ENCODE measurements at places on chromosomes 2 and 18.

GRCh38 chr2:6945821-6946220 is 28.6 kb downstream of the RNF144A start:
- no peak for DNase-seq

DNA sequence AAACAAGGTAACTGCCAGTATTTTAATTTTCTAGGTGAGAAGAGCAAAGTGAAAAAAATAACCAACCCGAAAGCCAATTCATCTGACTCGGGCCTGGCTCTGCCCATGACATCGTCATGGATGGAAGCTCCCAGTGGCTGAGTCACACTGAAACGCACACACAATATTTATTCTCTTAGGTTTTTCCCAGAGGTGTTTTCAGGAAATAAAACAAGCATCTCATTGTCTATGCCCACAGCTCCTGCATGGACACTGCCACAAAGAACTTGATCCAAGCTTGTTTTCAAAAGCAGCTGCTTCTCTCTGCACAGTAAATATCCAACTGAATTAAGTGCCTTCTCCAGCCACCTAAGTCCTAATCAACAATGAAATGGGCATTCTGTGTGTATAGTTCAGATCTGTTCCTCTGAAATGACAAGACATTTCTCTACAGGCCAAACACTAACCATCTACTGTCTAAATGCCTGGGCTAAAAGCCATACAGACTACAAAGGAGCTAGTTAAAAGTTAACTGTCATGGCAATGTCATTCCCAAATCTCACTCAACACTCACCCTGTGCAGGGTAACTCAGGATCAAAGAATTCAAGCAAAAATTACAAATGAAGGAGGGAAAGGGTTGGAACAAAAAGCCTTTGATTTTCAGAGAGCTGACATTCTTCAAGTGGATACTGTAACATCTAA is 62.9 kb downstream of the RPL31 start:
- DNase-seq, result no peak

- DNase-seq, result peak; percentile 15
Measured at GRCh38 chr2:68362069-68362468, 3.0 kb upstream of the PLEK start.

- DNase-seq, result no peak
Measured at GRCh38 chr18:76075777-76076176, 419.3 kb downstream of the ZNF516 start.

- DNase-seq, result no peak
Measured at GRCh38 chr2:10880586-10881321, 31.0 kb upstream of the KCNF1 start.

Data from NCI-H1694 treated with DMSO at 0.1 percent for 48 hours (cell line).